Naive thymus-derived CD4-positive, alpha-beta T cell (primary cell): ENCODE measurements at places on chromosomes 6 and 20. TPM values are rescaled to one million over a fixed set of nuclear protein-coding genes. Genes with fewer than 3 reads are reported as not detected.

GRCh38 chr6:42403421-42403820, 48.3 kb downstream of the TRERF1 start:
- DNase-seq: no peak

- DNase-seq: no peak
Measured at GRCh38 chr20:46006022-46006705, 2.5 kb upstream of the MMP9 start.

HLA-DRB5 gene
- total RNA-seq: 0.68 TPM

GRCh38 chr6:74871757-74872156, 334.1 kb downstream of the COL12A1 start:
- no peak for DNase-seq

- DNase-seq: no peak
Measured at GRCh38 chr6:1498491-1499113, 109.2 kb downstream of the FOXF2 start.

GRCh38 chr20:31538326-31538725, 24.1 kb downstream of the HM13 start:
- DNase-seq: no peak

SLA2 gene
- total RNA-seq: 78.2 and 80.7 TPM in 2 replicates

GRCh38 chr6:24874776-24875533, 60.8 kb downstream of the RIPOR2 start:
- DNase-seq: no peak

F13A1 gene
- 4.1 TPM for total RNA-seq
